ENCODE measurements at places on chromosomes 1 and 21.

DNA sequence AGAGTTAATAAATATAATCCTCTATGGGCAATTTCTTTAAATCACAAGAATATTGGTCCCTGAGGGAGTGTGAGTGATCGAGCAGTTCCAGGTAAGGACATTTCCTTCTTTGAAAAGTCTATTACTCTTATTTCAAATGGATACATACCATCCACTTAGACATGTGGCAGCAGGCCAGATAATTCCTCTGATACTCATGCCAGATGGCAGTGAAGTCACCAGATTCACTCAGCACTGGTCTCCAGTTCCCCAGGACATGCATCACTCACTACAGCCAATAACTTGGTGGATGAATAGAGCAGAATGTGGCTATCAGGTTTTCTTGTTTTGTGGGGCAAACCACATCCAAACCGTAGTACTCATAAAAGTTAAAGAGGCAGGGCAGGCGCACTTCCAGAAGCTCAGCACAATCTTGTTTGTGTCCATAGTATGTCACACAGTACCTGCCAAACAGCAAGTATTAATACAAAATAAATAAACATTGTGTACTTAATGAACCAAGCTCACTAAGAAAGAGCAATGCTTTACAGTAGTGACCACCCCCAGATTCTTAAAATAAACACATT is 74.2 kb upstream of the CD53 start:
- peak; percentile 63 for DNase-seq

DNA sequence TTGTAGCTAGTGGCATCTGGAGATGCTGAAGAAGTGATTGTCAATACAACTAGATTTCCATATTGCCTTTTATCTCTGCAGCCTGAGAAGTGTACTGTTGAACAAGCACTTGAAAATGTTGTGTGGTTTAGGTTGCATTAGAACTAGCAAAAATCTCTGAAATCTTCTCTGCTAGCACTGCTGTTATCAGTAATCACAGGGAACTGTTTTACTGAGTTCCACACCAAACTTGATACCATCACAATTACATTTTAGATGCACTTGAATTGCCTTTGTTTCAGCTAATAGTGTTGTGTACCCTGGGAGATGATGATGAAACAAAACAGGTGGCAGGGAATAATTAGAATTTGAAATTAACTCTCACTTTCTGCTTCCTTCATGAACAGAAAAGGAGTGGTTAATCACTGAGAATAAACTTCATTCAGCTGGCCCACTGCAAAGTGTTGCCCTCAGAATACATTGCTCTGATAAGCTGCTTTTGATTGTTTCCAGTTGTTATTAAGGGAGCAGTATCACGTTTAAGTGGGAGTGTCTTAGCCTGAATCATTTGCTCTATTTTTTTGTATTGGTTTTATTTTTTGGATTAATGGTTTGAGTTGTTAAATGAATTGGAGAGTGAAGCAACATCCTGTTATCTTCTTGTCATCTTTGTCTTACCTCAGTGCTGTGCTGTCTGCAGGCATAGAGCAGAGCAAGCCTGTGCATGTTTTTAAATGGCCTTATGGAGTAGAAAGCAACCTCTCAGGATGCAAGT is 13.0 kb downstream of the FAM20B start:
- no peak for DNase-seq

GRCh38 chr1:6884652-6885153 is 99.4 kb downstream of the CAMTA1 start:
- DNase-seq = no peak

DNA sequence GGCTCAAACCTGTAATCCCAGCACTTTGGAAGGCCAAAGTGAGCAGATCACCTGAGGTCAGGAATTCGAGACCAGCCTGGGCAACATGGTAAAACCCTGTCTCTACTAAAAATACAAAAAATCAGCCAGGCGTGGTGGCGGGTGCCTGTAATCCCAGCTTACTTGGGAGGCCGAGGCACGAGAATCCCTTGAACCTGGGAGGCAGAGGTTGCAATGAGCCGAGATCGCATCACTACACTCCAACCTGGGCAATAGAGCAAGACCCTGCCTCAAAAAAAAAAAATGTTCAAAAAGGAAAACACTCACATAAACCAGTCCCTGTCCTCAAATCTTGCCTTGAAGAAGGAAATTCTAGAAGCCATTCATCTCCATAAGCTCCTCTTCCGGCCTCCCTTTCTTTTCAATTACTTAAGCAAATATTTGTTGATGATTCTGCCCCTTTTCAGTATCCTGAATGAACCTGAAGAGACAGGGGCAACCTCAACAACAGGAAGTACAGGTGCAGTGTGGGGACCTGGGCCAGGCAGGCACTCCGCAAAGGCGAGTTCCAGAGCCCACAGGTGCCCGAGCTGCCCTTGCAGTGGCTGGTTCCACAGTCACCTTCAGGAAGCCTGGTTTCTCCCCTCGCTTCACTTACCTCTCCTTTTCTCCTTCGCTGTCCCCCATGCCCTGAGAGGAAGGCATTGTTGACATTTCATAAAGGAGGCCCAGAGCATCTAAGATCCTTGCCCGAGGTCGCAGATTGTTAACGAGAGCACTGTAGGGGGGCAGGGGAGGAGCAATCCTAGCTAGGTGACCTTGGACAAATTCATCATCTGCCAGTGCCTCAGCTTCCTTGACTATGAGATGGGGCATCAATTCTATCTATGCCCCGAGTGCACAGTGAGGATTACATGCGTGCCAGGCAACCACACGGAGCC is 8.9 kb upstream of the LEFTY1 start:
- DNase-seq = no peak

GRCh38 chr1:213443415-213443814 is 392.4 kb downstream of the RPS6KC1 start:
- no peak for DNase-seq

Measured in NCI-H446 (cell line).